Spleen (tissue), 13 donors: ENCODE measurements at places on chromosomes 6 and 20. TPM values are rescaled to one million over a fixed set of nuclear protein-coding genes. Genes with fewer than 3 reads are reported as not detected.
A peak's percentile ranks its signal among the peaks of the same experiment; 100 is the strongest.

DNA sequence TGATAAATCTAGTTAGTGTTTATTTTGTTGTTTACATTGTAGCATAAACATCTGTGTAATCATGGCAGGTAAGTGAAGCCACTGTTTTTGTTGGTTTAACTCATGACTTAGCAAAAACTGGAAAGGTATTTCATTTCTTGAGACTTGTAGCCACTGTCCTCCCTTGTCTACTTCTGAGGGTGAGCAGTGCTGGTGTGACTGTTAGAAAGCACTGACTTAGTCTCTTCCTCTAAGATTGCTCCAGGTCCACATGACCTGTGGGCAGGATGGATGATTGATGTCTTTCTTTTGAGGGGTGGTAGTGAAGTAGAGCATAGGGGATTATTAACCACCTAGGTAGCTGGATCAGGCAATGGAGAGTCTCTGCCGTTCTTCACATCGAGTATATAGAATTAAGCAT is 203.8 kb downstream of the ARID1B start:
- DNase-seq = no peak

DNA sequence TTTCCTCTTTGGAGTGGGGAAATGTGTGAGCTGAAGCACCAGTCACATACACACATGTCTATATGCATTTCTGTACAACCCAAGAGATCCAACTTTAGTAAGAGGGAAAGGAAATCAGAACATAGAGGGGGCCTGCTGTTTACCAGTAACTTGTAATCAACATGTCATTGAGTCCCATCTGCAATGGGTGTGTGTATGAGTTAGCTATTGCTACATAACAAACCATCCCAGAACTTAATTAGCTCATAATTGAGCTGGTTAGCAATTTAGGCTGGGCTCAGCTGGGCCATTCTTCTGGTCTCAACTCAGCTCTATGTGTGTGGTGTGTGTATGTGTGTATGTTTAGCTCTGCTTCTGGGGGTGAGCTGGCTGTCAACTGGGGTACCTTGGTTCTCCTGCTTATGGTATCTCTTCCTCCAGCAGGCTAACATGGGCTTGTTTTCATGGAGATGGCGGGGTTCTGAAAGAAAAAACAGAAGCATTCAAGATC is 10.3 kb upstream of the RPP40 start:
- DNase-seq = no peak

DNA sequence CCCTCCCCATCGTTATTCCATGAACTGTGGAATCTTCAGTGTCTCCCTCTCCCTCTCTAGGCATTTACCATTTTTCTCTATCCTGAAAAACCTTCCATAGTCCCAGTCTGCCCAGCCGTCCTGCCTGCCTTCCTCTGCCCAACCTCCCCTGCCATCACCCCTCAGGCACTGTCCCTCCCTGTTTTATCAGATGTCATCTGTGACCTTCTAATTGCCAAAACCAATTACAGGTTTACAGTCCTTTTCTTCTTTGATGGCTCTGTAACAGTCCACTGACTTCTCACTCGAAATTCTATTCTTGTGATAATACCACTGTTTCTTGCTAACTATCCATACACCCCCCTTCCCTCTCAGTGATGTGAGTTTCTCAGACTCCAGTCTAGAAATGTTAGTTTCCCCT is 2.3 kb upstream of the SLC23A2 start:
- DNase-seq = peak; percentile 13

RAMACL gene
- polyA plus RNA-seq = 0.26 TPM

DNA sequence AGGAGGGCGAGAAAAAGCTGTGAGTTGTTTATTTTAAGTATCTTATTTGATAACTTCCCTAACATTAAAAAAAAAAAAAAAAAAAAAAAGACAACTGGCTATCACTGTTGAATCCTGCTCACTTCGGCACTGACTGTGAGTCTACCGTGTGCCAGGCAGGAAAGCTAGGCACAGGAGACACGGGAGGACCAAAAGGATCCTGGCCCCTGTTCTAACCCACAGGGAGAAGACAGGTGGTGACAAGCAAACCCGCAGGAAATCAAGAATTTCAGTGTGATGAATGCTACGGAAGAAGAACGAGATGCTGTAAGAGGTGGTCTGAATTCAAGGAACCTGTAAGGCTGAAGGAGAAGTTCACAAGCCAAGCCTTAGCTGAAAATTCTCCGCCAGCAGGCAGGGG is 94.7 kb upstream of the NFATC2 start:
- DNase-seq = no peak

- DNase-seq = no peak
These were observed 51.0 kb upstream of the ADGRF1 start for GRCh38 chr6:47093169-47093568.

DNA sequence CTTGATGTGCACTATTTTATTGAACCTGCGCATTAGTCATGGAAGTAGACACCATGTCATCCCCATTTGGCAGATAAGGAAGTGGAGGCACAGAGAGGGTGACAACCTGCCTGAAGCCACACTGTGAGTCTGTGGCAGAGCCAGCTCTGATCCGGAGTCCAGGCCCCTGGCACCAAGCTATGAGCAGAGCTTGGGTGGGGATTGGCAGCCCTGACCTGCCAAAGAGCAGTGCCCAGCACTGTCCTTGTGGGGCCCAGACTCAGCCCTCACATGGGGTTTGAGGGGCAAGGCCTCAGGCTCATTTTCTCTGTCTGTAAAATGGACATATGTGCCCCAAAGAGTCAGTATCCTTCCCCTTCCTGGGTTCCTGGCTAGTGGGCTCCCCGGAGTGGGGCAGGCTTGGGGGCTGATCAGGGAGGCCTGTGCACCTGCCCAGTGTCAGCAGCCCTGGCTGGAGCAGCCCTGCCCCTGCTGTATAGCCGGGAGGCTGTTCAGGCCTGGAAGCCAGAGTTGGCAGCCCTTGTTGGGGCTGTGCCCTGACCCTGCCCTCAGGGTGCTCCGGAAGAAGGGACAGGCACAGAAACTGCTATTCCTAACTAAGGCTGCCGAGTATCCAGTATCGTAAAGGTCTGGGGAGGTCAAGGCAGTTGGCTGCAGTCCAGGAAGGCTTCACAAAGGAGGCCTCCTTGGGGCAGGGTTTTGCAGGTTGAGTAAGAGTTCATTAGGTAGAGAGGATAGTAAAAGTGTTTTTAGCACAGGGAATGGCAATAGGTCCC is 38.7 kb downstream of the TGM2 start:
- DNase-seq = peak; percentile 56

DNA sequence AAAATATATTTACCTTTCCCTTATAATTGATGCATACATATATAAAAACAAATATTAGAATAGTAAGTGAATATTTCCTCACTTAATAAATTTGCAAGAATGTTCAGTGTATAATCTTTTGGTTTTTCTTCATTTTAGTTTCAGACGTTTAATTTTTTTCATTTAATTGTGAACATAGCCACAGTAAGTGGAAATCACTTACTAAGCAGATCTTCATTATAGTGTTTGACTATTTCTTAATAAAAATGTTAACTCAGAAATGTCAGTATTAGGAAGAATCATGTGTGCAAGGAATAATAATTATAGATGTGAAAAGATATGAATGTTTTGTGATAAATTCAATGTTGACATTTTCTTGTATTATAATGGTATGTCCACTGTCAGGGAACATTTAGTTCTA is 27.4 kb downstream of the STXBP5 start:
- no peak for DNase-seq

DNA sequence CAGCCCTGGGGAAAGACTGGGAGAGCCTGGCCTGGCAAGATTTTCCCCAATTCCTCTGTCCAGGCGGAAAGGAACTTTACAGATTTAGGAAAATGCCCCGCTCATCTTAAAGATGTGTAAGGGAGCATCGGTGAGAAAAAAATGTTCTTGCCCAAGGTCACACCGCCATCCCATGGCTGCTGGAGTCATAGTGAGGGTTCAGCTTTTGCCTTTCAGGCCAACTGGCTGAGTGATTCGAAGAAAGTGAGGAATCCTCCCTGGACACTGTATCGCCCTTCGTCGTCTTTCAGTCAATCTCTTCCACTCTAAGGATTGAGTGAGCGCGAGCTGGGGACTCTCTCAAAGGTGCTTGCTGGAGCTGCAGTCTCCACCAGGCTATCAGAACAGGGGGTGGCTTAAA is 1.4 kb downstream of the WFDC2 start:
- no peak for DNase-seq

- no peak for DNase-seq
These were observed 19.4 kb downstream of the SS18L1 start for GRCh38 chr20:62162765-62163484.

- no peak for DNase-seq
These were observed 113.9 kb downstream of the HFE start for GRCh38 chr6:26200918-26201721.

DNA sequence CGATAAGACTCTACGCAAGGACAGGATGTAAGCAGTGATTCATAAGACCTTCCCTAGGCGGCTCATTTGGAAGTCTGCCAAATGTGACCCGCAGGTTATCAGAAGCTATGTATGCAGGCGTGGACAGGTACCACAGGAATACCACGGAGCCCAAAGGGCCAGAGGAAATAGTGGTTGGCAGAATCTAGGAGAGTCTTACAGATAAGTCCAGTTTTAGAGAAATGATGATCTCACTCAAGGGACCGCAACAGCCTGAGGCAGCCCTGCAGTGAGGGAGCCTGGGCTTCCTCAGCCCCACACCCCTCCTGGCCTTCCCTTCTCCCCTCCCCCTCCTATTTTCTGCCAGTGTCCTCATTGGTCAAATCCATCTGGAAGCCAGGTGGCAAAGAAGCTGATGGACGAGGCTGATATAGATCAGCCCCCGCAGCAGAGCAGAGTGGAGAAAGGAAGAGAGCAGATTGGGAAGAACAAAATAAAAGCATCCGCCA is 110.6 kb downstream of the FNDC1 start:
- DNase-seq = no peak

GRCh38 chr6:133835901-133836300 is 53.0 kb upstream of the TCF21 start:
- DNase-seq = no peak

MOXD1 gene
- 2.9 TPM for polyA plus RNA-seq

DNA sequence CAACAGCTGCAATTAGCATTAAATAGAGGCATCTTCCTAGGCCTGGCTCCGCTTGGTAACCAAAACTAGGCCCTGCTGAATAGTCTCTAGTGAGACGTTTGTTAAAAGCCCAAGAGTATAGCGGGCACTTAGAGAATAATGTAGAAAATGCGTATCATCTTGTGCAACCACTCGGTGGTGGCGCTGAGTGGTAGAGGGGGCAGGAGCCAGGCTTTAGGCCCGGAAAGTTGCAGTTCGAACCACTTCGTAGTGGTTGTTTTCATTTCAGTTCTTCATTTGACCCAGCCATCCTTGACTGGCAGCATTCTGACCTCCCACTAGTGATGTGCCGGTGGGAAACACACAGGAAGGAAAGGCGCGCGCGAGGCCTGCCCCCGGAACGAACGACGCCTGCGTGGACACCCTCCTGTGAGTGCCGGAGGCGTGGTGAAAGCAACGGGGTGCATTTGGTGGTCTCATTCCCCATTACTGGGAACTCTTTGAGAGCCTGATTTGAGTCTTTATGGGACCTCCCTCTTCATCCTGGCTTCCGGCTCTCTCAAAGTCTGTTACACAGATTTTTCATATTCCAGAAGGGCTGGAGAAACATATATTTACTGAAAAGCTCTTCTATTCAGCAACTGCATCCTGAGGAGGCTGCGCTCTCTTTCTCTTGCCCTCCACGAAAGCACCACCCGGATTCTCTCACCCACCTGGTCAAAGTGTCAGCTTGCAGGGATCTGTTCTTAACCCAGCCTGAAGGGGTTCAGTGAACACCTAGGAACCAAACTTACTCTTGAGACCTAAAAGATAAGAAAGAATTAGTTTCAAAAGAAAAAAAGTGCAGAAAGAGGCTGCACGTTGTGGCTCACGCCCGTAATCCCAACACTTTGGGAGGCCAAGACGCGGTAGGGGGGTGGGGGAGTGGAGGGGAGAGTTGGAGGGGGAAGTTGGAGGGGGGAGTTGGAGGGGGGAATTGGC is 18.2 kb downstream of the GPX5 start:
- no peak for DNase-seq

- DNase-seq = no peak
These were observed 340.7 kb downstream of the LMBRD1 start for GRCh38 chr6:69456086-69456485.

DNA sequence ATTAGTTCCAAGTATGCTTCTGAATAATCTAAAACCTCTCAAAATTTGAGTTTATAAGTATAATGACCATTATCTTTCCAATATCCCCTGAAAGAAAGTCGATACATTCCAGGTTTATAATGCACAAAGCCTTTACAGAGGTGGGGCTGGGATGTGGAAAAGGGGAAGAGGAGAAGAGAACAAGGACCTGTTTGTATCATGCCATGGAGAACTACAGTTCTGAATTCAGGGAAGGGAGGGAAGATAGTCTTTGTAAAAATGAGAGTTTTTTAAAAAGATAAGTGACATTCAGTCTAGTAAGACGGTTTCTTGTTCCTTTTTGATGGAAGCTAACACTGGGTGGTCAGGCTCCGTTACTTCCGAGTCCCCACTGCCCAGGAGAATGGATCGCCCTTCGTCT is 26.1 kb downstream of the ZBTB2 start:
- DNase-seq = no peak

- DNase-seq = no peak
These were observed 56.4 kb downstream of the NRN1 start for GRCh38 chr6:5950361-5950785.

CST4 gene
- polyA plus RNA-seq = not detected

DNA sequence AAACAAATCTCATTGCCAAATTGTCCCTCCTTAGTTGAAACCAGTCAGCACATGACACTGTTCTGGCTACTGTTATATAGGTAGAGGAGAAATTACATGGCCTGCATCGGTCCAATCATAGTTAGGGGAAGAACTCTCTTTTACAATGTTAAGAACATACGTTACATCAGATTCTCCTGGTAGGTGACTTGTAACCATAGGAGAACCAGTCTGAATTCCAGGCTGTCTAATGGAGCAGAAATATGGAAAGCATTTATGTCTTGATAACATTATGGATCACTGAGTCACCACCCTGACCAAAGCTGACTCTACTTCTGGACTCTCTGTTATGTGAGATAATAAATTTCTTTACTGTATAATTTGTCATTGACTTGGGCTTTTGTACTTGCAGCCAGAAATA is 40.9 kb downstream of the HTR1E start:
- no peak for DNase-seq

DNA sequence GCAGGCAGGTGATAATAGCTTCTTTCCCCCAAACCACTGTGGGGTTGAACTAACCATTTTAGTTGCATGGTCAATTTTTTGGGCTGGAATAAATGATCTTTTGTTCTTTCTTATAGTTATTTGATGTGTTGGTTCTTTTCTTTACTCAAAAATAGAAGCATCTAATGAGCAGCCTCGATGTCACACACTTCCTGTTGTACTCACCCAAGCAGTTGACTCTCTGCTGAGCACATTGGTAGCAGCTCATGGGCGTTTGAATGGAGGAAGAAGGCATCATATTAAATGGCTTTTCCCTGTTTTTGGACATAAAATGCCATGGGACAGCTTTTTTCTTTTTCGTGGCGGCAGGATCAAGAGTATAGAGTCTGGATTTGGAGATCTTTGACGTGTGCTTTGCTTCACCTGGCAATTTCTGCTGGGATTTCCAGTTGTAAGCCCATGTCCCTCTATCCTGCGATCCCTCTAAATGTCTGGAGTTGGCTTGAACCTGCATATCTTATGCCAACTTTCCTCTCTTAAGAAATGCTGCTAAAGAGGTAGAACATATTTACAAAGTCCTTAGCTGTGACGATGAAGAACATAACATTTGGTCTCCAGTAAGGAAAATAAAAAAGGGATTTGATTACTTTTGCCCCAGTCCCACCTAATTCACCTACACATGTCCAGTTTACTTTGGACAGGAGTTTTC is 268.3 kb downstream of the PRL start:
- DNase-seq = no peak

C4A gene
- polyA plus RNA-seq = 53.5 TPM
